ENCODE measurements at places on chromosomes 6 and 20.

- DNase-seq: no peak
These were observed 45.6 kb downstream of the ADGRF5 start for GRCh38 chr6:46876126-46876525.

- no peak for DNase-seq
These were observed 125.4 kb upstream of the HMGCLL1 start for GRCh38 chr6:55704421-55704820.

DNA sequence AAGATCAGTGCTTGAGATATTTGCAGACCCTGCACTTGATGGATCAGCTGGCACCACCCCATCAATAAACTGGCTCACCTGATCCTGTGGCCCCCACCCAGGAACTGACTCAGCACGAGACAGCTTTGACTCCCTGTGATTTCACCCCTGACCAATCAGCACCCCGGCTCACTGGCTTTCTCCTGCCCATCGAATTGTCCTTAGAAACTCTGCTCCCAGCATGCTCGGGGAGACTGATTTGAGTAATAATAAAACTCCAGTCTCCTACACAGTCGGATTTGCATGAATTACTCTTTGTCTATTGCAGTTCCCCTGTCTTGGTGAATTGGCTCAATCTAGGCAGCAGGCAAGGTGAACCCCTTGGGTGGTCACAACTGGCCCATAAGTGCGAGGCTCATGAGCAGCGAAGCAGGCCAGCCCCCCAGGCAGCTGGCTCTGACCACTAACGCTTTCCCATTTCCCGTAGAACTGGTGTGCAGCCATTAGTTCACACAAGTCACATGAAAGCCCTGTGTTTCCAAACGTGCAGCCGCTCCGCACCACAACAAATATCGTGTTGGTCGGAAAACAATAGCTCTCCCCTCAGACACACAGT is 79.6 kb downstream of the RSPH3 start:
- DNase-seq: no peak

GRCh38 chr6:3331971-3332370 is 73.2 kb downstream of the PSMG4 start:
- no peak for DNase-seq

GRCh38 chr20:49482621-49483017 is at the start of gene KCNB1:
Gene KCNB1 (minus strand): TSS chr20:49482668. CDS start chr20:49482480, 188 bp downstream.
- DNase-seq: peak; percentile 27

- no peak for DNase-seq
These were observed 3.1 kb upstream of the HINT3 start for GRCh38 chr6:125953502-125953875.

- peak; percentile 59 for DNase-seq
These were observed 18.6 kb downstream of the TAB2 start for GRCh38 chr6:149335924-149336608.

DNA sequence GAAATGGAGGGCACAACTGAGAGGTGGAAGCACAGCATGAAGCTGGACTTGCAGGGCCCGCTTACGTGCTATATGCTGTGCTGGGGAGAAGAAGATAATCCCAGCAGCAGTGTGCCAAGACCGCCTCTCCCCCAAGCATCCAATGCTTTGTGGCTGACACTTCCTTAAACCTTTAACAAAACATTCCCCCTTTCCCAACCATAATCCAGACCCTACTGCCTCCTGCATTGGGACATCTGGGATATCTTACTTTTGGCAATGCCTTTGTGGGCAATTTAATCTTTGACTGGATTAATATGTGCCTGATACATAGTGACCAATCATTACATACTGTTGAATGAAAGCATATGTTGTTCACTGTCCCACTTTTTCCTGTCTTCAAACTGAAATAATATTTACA is 3.1 kb upstream of the TENT5A start:
- DNase-seq: no peak

DNA sequence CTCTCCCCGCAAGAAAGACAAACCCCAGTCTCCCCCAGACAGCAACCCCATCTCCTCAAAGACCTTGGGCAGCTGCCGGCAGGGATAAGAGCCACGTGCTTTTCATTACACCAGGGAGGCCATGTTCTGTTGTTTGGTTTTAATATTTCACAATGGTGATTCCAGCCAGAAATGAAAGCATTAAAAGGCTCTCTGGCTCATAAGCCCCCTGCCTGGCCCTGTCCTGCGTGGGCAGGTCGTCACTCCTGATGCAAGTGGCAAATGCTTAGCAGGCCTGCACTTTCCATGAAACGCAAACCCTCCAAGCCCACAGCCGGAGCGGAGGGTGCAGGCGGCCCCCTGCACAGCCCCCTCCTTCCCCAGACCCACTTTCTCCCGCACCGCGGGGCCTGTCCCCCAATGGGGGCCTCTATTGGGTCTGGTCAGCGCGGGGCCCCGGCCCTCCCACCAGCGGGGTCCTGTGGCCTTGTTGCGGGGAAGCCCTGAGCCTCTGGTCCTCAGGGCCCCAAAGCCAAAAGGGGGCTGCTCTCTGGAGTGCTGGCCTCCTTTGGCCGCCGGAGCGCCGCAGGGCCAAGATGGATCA is 77.2 kb downstream of the TMEM242 start:
- no peak for DNase-seq

DNA sequence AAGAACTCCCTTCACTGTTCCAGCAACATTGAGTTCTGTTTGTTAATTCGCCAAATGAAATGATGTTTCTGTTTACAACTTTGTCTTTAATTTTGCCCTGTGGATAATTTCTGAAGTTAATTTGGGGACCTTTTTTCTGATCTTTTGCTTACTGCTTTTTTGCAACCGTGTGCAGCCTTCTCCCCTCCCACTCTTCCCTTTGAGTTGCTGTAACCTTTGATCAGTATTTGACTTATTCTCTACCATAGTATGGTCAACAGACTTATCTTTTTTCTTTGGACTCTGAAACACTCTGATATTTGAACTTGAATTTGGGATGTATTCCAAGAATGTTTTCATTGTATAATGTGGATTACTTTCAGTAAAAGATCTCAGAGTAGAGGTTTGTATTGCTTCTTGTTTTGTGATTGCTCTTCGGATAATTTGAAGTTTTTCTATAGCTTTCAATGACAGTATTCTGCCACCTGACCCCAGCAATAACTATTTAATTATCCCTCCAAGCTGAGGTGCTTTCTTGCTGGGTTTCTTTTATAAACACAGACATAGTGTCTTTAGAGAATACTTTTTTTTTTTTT is 46.2 kb downstream of the LRRN4 start:
- DNase-seq: no peak

GRCh38 chr6:123276546-123276980 is 280.5 kb downstream of the CLVS2 start:
- no peak for DNase-seq

DNA sequence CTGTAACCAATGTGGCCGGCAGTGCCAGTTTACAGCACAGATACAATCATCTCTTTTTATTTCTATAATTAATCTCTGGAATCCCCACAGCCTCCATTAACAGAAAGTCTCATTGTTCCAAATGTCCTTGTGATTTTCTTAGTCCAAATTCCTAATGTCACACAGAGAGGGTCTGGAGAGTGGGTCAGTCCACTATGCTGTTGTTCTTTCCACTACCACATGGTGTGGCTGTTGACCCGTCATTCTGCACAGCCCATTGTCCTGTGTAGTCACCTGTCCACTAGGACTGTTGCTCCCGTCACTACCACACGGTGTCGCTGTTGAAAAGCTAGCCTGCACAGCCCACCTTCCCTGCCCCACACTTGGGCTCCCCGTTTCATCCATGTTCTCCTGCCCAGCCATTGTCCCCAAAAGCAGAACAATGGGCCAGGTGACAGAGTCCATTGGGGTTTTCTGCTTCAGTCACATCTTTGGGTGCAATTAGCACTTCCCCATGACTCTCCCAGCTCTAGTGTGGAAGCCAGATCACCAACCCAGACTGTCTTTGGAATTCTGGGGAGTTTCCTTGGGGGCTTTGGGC is 8.6 kb upstream of the LBP start:
- no peak for DNase-seq

- no peak for DNase-seq
These were observed 14.5 kb downstream of the ASF1A start for GRCh38 chr6:118908441-118908840.

- no peak for DNase-seq
These were observed 78.2 kb upstream of the CST7 start for GRCh38 chr20:24870881-24871280.

DNA sequence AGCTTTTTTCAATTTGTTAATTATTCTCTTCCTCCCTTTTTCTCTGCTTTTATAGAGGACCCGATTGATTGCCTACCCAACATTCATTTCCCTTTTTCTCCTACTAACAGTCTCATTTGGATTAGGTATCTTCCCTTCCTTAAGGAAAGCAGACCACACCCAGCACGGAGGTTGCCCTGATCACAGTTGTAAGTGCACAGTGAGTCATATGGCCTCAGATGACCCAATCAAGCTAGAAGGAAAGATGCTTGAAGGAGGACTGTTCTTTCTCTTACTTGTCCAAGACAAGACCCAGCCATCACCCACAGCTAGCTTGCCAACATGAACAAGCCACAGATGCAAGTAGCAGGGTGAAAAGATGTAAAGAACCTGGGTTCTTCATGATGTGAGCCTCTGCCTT is 518.6 kb downstream of the PKHD1 start:
- DNase-seq: no peak

- no peak for DNase-seq
These were observed 187.6 kb downstream of the ADAT2 start for GRCh38 chr6:143262859-143263258.

GRCh38 chr20:51050531-51051075 is 27.7 kb upstream of the KCNG1 start:
- DNase-seq: no peak

DNA sequence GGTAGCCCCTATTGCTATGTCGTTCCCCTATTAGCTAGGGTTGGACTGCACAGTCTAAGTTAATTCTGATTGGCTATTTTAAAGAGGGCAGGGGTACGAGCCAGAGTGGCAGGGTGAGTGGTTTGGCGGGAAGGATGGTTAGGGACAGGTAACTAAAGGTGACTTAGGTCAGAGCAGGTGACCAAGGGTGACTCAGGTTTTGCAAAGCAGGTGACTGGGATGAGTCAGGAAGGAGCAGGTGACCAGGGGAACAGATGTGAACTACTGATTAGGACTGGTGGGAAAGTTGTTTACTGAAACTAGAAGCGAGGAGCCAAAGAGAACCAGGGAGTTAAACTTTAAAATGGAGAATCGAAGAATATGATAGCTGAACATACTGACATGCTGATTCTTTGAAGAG is 295.2 kb downstream of the GJA1 start:
- no peak for DNase-seq

DNA sequence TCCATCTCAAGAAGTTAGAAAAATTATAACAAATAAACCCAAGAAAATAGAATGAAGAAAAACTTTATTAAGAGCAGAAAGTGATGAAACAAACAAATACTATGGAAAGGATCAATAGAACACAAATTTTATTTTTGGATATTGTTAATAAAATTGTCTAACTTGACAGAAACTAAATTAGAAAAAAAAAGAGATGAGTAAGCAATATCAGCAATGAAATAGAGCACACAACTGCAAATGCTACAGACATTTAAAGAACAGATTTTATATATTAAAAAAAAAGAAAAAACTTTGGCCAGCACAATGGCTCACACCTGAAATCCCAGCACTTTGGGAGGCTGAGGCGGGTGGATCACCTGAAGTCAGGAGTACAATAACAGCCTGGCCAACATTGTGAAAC is 628.0 kb downstream of the EPHA7 start:
- no peak for DNase-seq

DNA sequence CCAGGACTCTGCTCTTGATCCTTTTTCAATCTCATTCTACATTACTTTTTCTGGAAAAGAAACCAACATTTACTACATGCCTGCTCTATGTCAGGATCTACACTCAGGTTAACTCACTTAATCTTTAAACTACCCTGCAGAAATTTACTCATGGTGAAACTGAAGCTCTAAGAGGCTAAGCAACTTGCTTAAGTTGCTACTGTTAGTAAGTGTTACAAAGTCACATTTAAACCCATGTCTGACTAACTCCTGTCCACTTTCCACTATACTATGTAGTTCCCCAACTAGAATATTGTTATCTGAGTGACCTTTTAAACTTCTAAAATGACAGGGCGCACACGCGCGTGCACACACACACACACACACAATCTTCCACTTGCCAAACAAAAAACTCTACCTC is 5.0 kb downstream of the CEP162 start:
- DNase-seq: no peak

GRCh38 chr6:30688569-30688968 is 2.1 kb upstream of the PPP1R18 start:
- DNase-seq: no peak

DNA sequence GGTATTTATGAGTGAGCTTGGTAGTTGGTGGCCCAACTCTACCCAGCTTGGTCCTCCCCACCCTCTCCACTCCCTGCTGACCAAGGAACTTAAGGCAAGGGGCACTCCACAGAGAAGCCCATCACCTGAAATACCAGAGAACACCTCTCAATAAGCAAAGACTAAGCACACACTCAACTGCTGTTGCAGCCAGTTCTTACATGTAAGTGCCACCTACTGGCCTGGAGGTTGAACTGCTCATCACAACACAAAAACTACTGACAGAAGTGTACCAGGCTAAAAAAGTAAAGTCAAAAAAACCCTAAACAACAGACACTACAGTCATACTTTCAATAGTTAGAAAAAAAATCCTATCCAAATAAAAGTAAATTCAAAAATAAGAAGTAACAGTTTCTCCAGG is 146.2 kb downstream of the FAM83B start:
- DNase-seq: no peak

DNA sequence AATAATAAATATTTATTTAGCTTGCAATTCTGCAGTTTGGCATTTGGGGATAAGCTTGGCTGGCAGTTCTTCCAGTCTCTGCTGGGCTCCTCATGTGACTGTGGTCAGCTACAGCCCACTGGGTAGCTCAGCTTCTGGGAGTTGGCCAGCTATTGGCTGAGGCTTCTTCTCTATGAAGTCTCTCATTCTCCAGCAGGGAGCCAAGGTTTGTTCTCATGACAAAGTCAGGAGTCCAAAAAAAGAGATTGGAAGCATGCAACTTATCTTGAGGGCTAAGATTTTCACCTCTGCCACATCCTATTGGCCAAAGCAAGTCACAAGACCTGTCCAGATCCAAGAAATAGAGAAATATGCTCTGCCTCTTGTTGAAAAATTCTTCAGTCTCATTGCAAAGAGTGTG is 94.6 kb downstream of the SNAP25 start:
- no peak for DNase-seq

- no peak for DNase-seq
These were observed 16.1 kb downstream of the PLA2G7 start for GRCh38 chr6:46719099-46719498.

DNA sequence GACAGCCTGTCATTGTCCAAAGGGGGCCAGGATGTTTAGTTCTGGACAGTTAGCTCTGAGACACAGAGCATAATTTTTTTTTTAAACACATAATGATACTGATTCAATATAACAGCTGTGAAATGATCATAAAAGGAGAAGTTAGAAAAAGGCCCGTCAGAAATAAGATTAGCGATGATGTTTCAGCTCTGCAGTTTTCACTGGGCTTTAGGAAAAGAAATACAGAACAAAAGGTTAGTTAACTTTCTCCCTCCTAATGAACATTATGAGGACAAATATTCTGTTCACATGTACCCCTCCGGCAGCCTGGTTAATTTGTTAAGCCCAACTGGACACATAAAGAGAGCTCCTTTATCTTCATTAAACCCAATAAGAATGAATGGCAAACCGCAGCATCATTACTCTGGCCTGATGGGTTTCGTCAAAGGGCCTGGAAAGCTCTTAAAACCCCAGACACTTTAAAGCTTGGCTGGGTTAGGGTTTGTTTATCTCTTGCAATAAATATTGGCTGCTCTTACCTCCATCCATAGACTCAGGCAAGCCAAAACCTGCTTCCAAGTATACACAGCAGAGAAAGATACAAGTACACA is 394.6 kb downstream of the KIF16B start:
- no peak for DNase-seq

GRCh38 chr6:2918936-2919335 is 15.8 kb upstream of the SERPINB9 start:
- DNase-seq: no peak
